ENCODE measurements at places on chromosomes 12 and 14.

DNA sequence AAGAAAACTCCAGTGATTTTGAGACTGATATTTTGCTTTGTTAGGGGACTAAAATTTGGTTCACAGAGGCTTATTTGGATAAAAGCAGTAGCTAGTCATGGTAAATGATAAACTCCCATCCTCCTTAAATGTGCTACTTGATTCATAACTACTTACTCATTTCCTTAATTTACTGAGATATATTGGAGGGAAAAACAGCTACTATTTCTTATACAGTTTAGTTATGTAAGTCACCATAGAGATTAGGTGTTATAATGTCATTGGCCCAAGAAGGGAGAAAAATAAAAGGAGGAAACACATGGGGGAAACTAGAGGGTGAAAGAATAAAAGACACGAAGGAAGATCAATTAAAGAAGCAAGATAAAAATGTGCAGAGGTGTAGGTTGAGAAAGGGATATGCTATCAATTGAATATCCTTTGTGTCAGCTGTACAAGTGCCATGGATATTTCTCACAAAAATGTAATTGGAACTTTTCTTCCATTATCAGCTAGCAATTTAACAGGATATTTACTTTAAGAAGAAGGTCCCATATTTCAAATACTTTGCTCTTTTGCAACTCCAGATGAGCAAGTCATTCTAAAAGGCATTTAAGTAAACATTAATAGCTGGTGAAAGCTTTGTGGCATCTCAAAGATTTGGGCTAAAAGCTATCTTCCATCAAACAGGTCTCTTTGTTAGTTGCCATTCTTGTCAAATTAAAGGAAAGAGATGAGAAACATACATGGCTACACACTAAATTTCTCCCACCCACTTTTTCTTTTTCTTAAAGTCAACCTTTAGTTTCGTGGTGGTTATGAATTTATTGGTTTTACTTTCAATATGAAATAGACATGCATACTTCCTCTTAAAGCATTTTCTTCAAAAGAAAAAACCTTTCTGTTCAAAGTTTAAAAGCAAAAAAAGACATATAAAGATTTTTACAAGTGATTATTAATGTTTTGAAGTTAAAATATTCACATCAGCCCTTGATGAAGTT lies 439.5 kb downstream of the CCER1 start:
- DNase-seq, result peak; percentile 9

DNA sequence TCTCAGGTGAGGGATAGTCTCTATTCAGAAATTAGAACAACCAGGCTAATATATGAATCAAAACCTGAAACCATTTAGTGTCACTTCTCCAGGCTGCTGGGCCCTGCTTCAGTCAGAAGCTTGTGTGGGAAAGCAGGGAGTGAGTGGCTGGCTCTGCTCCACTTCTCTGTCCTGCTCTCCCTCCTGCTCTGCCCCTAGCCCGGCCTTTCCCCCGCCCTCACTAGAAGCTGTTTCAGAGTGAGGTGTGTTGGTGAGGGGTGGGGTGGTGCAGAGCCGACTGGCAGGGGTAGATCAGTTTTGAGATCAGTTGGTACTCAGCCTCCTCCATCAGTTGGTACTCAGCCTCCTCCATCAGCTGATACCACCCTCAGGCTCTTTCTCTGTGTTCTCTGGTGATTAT lies 7.0 kb upstream of the PPP1R1A start:
- DNase-seq, result no peak

- no peak for DNase-seq
Observed at GRCh38 chr14:99040711-99041110, 231.3 kb downstream of the BCL11B start.

- DNase-seq, result peak; percentile 20
Observed at GRCh38 chr12:57309420-57309819, 58.4 kb upstream of the STAC3 start.

- no peak for DNase-seq
Observed at GRCh38 chr12:65590318-65590717, 234.0 kb upstream of the HMGA2 start.

GRCh38 chr14:37595809-37596621 lies 586 bp downstream of the TTC6 start:
- no peak for DNase-seq

GRCh38 chr12:14694970-14695369 lies 1.4 kb downstream of the GUCY2C start:
- no peak for DNase-seq

All from fibroblast of skin of left quadriceps (primary cell).